ENCODE measurements at places on chromosomes 2 and 18.

DNA sequence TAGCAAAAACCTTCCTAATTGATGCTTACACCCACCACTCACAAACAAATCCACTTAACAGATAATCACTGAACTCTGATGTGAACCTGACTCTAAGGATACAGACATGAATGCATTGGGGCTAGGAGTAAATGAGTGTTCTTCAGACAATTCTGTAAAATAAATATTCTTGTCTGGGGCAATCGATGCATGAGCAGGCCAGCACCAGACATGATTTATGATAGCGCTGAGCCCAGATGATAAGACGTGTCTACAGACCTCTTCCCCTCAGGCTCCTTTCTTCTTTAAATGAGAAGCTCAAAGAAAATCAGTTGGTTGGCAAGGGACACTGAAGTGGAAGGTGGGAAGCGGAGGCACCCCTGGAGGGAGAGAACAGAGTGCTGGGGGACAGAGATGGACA lies 27.3 kb upstream of the BIN1 start:
- DNase-seq: no peak

DNA sequence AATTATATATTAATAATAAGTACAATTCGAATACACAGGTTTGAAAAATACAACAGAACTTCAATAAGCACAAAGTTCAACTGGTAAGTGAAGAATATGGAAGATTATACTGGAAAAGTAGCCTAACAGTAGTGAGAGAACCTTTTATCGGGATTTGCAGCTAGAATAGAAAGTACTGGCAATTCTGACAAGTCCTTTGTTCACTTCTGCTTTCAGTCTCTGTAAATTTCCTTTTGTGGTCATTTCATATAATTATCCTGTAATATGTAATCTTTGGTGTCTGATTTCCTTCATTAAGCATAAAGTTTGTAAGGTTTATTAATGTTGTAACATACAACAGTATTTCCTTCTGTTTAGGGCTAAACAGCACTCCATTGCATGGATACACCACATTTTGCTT lies 67.2 kb downstream of the CUL3 start:
- no peak for DNase-seq

DNA sequence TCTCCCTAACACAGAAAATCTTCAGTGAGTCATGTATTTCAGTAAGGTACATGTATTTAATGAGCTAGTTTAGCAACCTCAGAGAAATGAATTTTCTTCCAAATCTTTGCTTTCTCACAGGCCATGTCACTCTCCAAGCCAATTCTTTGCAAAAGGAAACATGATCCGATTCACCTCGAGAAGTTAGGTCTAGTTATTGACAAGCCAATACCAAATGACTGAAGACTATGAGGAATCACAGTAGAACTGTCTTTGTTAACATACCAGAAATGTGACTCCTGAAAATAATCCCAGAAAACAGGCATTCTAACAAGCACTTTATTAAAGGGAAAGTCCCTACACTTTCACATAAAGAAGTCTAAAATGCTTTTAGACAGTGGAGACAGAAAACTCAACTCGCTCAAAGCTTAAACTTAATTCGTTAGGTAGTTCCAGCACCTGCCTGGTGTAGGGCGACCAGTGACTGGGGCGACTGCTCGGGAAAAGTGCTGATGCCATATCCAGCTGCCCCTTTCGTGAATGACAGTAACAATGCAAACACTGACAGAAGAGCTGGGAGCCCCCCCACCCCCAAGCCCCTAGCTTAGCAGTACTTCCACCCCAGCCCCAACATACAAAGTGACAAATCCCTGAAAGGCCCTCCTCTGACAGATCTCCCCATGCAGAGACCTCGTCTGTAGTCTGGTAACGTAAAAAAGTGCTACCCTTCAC lies 1.8 kb downstream of the MEMO1 start:
- DNase-seq: no peak

- DNase-seq: no peak
Measured at GRCh38 chr2:121231385-121232000, 53.5 kb downstream of the TFCP2L1 start.

DNA sequence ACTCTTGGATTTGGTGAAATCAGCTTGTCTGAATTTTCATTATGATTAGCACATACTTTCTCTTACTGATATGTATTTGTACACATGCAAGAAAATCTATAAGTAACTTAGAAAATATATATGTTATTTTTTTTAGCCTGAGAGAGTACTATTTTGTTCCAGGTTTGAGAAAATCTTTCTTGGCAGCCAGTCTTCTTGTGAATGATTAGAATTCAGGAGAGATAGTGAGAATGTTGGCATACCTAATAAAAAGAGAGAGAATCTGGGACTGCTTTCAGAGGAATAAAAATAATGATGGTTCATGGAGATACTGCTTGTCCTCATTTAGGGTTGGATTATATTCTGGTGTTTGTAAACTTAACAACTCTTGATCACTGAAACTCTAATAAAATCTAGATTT lies 44.4 kb upstream of the RIT2 start:
- no peak for DNase-seq

GRCh38 chr2:234615643-234616356 lies 118.9 kb upstream of the ARL4C start:
- DNase-seq: no peak

- no peak for DNase-seq
Measured at GRCh38 chr2:100146657-100146960, 4.2 kb upstream of the AFF3 start.

GRCh38 chr2:188969236-188969635 lies 4.9 kb upstream of the COL3A1 start:
- DNase-seq: no peak

- no peak for DNase-seq
Measured at GRCh38 chr2:86292571-86293515, 44.6 kb downstream of the REEP1 start.

DNA sequence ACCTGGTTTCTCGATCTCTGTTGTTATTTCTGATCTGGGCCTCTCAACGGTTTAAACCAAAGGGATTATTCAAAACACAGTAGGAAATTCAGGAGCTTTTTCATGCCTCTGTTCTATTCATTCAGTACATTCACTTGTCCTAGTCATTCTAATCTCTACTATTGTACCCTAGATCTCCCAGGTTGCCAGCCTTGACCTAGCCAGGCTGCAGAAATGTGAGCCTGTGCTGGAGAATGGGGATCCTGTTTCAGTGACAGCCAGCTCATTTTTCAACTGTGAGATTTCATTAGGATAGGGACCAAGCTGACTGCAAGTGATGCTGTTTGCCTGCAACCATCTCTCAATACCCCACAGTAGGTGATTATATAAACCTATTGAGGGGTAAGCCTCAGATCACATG lies 186.2 kb downstream of the CMPK2 start:
- DNase-seq: no peak

- DNase-seq: no peak
Measured at GRCh38 chr2:237421542-237422116, 7.7 kb upstream of the COL6A3 start.

GRCh38 chr2:12315224-12315623 lies 401.5 kb upstream of the TRIB2 start:
- no peak for DNase-seq

GRCh38 chr2:182482511-182482910 lies 55.7 kb upstream of the PDE1A start:
- no peak for DNase-seq

DNA sequence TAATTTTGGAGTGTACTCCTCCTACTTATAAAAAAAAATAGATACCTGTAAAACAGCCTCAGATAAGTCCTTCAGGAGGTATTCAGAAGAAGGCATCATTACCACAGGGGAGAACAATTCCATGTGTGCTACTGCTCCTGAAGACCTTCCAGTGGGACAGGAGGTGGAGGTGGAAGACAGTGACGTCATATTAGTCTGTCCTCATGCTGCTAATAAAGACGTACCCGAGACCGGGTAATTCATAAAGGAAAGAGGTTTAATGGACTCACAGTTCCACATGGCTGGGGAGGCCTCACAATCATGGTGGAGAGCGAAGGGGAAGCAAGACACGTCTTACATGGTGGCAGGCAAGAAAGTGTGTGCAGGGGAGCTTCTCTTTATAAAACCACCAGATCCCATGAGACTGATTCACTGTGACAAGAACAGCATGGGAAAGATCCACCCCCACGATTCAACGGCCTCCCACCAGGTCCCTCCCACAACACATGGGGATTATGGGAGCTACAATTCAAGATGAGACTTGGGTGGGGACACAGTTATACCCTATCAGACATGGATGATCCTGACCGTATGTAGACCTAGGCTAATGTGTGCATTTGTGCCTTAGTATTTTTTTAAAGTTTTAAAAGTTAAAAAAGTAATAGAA lies 98.4 kb downstream of the NDUFA10 start:
- DNase-seq: no peak

DNA sequence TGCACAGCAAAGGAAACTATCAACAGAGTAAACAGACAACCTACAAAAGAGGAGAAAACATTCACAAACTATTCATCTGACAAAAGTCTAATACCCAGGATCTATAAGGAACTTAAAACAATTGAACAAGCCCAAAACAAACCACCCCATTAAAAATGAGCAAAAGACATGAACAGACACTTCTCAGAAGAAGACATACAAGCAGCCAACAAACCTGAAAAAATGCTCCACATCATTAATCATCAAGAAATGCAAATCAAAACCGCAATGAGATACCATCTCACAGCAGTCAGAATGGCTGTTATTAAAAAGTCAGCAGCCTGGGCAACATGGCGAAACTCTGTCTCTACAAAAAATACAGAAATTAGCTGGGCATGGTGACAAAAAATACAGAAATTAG lies 110.2 kb upstream of the LDLRAD4 start:
- DNase-seq: no peak
